Activated CD4-positive, alpha-beta memory T cell treated with anti-CD3 and anti-CD28 coated beads, Interleukin-2, amount 10 ng/mL, durations not matched to agents 7 days and 5 days (primary cell): ENCODE measurements at places on chromosomes 11 and 22.

- H3K4me1 ChIP-seq, result peaks cover 64% of the 10 kb centered on the region
- DNase-seq, result peak; percentile 74
- peak overlapping the region; percentile 48 for H3K27ac ChIP-seq
These were observed 70.3 kb downstream of the TNRC6B start for GRCh38 chr22:40247976-40248375.

DNA sequence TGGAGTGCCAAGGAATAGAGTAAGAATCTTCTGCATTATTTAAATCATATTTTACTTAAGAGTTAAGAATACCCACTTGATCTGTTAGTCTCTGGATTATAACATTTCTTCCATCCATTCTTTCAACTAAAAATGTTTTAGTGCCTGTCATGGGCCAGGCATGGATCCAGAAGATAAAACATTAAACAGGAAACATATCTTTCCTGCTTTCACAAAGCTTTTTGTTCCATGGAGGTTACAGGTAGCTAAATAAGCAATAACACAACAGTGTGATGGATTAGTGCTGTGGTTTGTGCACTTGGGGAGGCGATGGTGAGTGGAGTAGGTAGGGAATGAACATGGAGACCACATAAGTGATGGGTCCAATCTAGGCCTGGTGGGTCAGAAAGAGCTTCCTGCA is 258.5 kb downstream of the DDX10 start:
- H3K36me3 ChIP-seq, result no peaks in the 10 kb centered on the region
- no peaks in the 10 kb centered on the region for H3K27me3 ChIP-seq
- H3K27ac ChIP-seq, result no peak overlapping the region
- no peak overlapping the region for H3K4me3 ChIP-seq

DNA sequence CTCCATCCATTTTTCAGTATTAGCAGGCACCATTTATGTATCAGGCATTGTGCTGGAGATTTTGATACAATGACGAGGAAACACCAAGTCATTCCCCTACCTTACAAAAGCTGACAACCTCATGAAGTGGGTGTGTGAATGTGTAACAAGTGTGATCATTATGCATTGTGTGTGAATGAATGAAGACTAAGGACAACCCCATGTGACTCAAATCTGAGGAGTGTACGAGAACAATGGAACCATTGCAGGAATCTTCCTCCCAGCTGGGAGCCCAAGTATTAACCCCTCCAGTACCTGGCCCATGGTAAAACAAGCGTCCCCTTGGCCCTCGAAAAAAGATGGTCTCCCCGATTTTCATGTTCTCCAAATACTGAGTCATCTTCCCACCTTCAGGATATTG is 4.4 kb downstream of the CYB5R2 start:
- H3K36me3 ChIP-seq, result no peaks in the 10 kb centered on the region
- H3K27me3 ChIP-seq, result peaks cover 7% of the 10 kb centered on the region
- no peak for DNase-seq
- no peak overlapping the region for H3K27ac ChIP-seq
- no peak overlapping the region for H3K4me3 ChIP-seq
- peaks cover 9% of the 10 kb centered on the region for H3K4me1 ChIP-seq

- H3K4me3 ChIP-seq, result no peak overlapping the region
- DNase-seq, result peak; percentile 35
- H3K27ac ChIP-seq, result peak overlapping the region; percentile 56
- no peaks in the 10 kb centered on the region for H3K27me3 ChIP-seq
- peaks cover 46% of the 10 kb centered on the region for H3K4me1 ChIP-seq
- peaks cover 96% of the 10 kb centered on the region for H3K36me3 ChIP-seq
These were observed 97.2 kb downstream of the MICAL2 start for GRCh38 chr11:12207384-12208150.

GRCh38 chr22:36185828-36186624 is 15.6 kb downstream of the APOL4 start:
- no peaks in the 10 kb centered on the region for H3K4me1 ChIP-seq
- no peak overlapping the region for H3K4me3 ChIP-seq
- H3K27ac ChIP-seq, result no peak overlapping the region
- H3K27me3 ChIP-seq, result peaks cover 13% of the 10 kb centered on the region
